ENCODE measurements at places on chromosomes 4 and X.

DNA sequence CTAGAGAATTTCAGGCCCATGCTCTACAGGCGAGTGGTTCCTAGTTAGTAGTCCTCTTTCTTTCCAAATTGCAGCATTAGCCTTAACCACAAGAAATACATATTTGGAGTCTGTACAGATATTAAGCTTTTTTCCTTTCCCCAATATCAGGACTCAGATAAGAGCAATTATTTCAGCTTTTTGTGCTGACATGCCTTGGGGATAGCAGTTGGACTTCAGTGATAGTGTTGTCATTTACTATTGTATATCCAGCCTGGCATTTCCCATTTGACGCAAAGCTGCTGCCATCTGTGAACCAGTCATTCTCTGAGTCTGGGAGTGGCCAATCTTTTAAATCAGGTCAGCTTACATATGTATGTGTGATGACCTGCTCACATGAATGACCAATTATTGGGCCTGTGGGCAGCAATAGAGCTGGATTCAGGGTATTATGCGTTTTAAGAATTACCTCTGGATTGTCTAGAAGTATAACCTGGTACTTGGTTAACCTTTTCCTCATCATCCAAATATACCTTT is 6.8 kb upstream of the CEP135 start:
- DNase-seq: no peak

- no peak for DNase-seq
These were observed 24.5 kb upstream of the PAPSS1 start for GRCh38 chr4:107744532-107744931.

DNA sequence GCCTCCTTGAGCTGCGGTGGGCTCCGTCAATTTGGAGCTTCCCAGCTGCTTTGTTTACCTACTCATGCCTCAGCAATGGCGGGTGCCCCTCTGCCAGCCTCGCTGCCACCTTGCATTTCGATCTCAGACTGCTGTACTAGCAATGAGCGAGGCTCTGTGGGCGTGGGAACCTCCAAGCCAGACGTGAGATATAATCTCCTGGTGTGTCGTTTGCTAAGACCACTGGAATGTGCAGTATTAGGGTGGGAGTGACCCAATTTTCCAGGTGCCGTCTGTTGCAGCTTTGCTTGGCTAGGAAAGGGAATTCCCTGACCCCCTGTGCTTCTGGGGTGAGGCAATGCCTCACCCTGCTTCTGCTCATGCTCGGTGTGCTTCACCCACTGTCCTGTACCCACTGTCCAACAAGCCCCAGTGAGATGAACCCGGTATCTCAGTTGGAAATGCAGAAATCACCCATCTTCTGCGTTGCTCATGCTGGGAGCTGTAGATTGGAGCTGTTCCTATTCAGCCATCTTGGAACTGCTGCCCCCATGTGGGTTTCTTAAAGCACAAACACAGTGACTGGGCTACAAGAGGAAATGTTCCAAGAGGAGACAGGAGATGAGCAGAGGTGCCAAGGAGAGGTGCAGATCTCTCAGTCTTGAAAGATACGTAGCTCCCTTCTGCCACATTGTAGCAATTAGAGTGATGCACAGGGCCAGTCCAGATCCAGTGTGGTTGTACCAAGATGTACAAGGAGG is 193.0 kb upstream of the IGFBP7 start:
- DNase-seq: no peak

GRCh38 chr4:158161551-158162354 is 11.1 kb downstream of the GASK1B start:
- DNase-seq: no peak

DNA sequence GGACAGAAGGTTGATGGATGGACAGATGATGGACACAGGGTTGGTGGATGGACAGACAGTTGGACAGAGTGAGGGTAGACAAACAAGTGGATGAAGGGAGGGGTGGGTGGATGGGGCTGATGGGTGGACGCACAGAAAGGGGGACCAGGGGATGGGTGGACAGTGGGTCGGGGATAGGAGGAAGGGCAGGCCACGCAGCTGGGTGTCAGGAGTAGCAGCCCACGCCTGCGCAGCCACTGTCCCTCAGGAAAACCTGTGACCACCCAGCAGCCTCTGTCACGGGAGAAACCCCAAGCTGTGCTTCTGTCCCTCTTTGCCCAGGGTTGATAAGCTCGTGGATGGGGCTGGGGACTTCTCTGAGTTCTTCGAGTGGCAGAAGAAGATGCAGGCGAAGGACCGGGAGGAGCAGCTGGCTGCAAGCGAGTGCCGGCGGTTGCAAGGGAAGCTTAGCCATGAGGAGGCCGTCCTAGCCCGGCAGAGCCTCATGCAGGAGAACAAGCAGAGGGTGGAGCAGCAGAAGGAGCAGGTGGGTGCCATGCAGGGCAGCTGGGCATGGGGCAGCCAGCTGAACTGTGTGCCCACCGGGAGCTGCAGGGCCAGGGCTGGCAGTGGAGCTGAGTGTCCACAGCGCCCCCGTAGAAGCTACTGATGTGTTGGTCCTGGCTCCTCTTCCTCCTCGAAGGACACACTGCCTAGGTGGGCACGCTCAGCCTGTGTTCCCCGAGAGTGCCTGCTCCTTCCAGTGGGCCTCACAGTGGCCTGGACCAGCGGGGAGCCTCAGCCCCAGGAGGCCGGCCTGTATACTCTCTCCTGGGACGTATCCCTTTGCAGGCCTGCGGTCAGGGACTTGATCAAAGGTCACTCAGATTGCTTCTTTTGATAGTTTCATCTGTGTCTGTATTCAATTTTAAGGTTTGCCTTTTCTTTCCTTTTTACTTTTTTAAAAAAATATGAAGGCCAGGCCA is 16.8 kb upstream of the RNF4 start:
- DNase-seq: no peak

GRCh38 chr4:154044742-154045485 is 256.0 kb upstream of the SFRP2 start:
- DNase-seq: no peak

- no peak for DNase-seq
These were observed 3.0 kb downstream of the FNIP2 start for GRCh38 chr4:158771776-158772175.

GRCh38 chr4:86014599-86014998 is 345.3 kb downstream of the MAPK10 start:
- no peak for DNase-seq

DNA sequence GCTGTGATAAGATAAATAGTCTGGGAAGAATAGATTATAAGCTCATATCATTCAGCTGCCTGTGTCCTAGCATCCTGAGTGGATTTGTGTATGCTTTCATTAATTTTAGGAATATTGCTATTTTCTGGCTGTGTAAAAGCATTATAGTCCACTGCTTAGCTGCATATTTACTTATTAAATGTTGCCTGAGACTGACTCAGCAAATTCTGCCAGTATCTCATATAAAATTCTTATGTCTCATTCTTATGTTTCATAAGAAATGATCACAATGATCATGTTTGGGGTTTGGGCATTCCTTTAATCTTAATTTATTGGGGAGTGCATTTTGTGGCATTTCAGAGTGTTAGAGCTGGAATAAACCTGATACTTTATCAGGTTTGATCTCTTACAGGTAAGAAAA is 34.9 kb downstream of the RASSF6 start:
- DNase-seq: no peak

GRCh38 chrX:72021975-72022374 is 109.7 kb downstream of the RTL5 start:
- DNase-seq: no peak

DNA sequence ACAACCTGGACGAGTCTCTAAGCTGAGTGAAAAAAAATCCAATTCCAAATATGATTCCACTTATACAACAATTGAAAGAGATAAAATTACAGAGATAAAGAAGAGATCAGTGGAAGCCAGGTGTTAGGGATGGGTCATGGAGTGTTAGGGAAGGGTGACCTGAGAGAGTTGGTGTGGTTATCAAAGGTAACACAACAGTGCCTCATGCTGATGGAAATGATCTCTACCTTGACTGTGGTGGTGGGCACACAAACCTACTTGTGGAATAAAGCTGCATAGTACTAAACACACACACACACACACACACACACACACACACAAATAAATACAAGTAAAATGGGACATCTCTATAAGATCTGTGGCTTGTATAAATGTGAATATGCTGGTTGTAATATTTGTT is 26.0 kb downstream of the BEND2 start:
- DNase-seq: no peak

DNA sequence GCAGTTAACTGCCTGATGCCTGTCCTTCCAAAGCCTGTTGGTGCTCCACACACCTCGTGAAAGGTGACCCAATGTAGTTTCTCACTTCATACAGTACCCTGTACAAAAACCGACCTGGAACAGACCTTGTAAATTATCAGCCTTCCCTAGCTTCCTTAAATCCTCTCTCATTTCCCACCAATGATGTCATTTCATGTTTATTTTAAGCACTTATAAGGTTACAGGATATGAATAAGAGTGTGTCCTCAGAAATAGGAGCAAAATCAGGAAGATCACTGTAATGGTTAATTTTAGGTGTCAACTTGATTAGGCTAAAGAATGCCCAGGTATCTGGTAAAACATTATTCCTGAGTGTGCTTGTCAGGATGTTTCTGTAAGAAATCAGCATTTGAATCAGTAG is 44.7 kb downstream of the TMEM150C start:
- no peak for DNase-seq

- DNase-seq: no peak
These were observed 66.8 kb downstream of the RTL9 start for GRCh38 chrX:110425222-110426154.

GRCh38 chrX:39065051-39065871 is 264.0 kb downstream of the MID1IP1 start:
- DNase-seq: no peak

DNA sequence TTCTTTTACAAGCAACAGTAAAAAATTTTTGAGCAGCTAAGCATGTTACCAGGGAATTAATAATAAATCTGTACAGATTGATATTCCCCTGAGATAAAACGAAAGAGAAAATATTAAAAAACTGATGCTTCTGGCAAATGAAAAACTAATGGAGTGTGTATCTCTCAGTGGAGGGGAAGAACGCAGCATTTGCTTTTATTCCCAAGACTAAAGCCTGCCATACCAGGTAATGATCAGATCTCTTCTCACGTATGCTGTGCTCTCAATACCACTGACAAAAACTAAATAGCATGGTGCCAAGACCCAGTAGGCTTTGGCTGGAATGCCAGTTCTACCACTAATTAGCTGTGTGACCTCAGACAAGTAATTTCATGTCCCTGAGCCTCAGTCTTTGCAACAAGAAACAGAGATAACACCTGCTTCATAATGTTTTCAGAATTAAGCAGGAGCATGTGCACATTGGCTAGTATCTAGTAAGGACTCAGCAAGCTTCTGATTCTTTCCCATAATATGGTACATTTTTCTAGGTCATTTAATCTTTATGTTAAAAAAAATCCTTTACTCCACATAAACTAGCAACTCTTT is 179.6 kb downstream of the CENPC start:
- DNase-seq: no peak

- DNase-seq: no peak
These were observed 536 bp downstream of the SH3BGRL start for GRCh38 chrX:81202456-81202819.

- DNase-seq: no peak
These were observed 4.0 kb downstream of the CENPU start for GRCh38 chr4:184729946-184730345.

GRCh38 chr4:186570193-186570996 is 15.0 kb upstream of the MTNR1A start:
- DNase-seq: no peak

GRCh38 chrX:40875476-40875875 is 140.1 kb upstream of the MED14 start:
- no peak for DNase-seq

GRCh38 chr4:48664938-48665337 is 115.1 kb downstream of the FRYL start:
- DNase-seq: no peak

- no peak for DNase-seq
These were observed 103.2 kb downstream of the ANXA3 start for GRCh38 chr4:78654807-78655206.

Data from NK-92 treated with Interleukin-12 subunit alpha and Interleukin-12 subunit beta, amount 100 ng/mL, for 24 hours (cell line).